LoVo (cell line): ENCODE measurements at places on chromosomes 13 and 19.

DNA sequence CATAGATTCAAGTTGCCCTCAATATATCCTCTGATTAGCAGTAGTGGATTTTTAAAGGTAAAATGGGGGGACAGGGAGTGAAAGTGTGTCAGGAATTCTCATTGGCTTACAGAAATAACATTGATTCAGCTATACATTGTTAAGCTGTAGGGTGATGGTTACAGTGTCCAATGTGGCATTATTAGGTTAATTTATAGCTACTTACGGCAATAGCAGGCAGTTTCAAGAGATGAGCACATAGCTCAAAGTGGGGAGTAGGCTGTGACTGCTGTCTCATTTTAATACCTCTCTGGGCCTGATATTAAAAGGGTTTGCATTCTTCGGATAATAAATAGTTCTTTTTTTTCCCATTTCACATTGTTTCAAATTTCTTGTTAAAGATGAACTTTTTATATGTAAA lies 34.6 kb downstream of the PAN3 start:
- DNase-seq: no peak

DNA sequence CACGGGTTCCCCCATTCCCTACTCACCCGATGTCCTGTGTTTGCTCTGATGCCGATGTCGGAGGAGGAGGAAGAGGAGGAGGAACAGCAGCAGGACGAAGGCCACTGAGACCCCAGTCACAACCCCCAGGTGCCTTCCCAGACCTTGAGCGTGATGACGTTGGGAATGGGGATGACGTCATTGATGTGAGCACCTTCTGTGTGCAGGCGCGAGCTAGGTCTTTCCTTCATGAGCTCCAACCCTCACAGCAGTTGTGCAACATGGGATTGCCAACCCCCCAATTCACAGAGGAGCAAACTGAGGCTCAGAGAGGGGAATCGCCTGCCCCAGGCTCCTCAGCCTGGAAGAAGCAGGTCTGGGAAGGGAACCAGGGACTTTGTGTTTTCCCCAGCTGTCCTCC lies 4.2 kb downstream of the LILRB5 start:
- no peak for DNase-seq

GRCh38 chr13:20658451-20659040 lies 45.0 kb upstream of the IL17D start:
- no peak for DNase-seq

DNA sequence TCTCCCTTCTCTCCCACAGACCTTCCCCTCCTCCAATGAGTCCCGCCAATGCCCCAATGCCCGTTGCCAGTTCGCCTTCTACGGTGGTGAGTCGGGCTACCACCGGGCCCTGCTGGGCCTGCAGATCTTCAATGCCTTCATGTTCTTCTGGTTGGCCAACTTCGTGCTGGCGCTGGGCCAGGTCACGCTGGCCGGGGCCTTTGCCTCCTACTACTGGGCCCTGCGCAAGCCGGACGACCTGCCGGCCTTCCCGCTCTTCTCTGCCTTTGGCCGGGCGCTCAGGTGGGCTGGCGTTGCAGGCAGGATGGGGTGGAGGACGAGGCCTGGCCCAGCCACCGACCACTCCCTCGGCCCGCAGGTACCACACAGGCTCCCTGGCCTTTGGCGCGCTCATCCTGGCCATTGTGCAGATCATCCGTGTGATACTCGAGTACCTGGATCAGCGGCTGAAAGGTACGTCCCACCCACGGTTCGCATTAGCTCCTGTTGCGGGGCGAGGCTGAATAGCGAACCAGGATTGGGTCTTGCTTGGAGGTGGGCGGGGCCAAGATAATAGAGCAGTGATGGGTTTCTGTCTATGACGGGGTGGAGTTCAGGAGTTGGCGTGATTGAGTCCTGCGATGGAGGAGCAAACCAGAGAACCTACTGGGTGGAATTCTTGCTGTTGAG lies 11.1 kb downstream of the SLC44A2 start:
- DNase-seq: no peak

GRCh38 chr19:32662186-32662585 lies 12.8 kb downstream of the ANKRD27 start:
- no peak for DNase-seq

DNA sequence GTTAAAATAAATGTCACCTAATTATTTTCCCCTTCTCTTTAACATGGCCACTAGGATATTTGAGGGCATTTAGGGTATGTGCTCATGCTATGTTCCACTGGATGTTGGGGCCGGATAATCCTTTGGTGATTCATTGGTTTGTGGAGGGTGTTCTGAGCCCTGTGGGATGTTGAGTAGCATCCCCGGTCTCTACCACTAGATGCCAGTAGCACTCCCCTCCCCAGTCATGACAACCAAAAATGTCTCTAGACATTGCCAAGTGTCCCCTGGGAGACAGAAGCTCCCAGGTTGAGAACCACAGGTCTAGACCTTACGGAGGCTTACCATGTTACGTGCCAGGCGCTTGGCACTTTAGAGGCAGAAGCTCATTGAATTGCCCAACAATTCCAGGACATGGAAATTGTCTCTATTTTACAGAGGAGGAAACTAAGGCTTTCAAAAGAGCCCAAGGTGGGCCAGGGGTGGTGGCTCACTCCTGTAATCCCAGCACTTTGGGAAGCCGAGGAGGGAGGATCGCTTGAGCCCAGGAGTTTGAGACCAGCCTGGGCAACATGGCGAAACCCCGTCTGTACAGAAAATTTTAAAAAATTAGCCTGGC lies 14.1 kb downstream of the SHANK1 start:
- peak; percentile 54 for DNase-seq

GRCh38 chr13:81929988-81930387 lies 1589.1 kb upstream of the SPRY2 start:
- DNase-seq: peak; percentile 8

DNA sequence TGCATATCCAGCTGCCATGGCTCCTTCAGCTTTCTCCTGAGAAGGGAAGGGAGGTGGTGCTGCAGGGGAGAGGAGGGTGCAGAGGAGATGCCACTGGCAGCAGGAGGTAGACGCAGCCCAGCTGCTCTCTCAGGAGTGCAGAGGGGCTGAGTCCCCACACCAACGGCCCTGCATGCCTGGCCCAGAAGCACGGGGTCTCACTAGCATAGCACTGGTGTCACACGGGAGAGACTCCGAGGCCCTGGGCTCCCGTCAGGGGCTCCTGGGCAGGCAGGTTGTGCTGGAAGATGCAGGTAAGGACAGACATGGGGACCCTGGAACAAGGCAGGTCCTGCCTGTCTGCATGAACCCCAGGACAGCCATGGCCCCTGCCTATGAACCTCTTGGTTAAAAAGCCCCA lies 80.1 kb downstream of the C1QTNF9 start:
- DNase-seq: no peak

DNA sequence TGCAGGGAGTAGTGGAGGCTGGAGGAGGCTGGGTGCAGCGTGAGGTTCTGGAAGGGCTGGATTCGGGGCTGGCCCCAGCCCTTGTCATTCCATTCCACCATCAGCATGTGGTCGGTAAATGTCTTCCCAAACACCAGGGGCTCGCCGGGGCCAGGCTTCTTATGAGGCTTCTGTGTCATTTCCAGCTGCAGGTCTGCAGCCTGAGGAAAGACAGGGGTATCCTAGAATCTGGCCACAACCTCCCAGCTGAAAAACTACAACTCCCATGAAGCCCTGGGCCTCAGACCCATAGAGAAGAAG lies 4.4 kb downstream of the BCAT2 start:
- DNase-seq: no peak

DNA sequence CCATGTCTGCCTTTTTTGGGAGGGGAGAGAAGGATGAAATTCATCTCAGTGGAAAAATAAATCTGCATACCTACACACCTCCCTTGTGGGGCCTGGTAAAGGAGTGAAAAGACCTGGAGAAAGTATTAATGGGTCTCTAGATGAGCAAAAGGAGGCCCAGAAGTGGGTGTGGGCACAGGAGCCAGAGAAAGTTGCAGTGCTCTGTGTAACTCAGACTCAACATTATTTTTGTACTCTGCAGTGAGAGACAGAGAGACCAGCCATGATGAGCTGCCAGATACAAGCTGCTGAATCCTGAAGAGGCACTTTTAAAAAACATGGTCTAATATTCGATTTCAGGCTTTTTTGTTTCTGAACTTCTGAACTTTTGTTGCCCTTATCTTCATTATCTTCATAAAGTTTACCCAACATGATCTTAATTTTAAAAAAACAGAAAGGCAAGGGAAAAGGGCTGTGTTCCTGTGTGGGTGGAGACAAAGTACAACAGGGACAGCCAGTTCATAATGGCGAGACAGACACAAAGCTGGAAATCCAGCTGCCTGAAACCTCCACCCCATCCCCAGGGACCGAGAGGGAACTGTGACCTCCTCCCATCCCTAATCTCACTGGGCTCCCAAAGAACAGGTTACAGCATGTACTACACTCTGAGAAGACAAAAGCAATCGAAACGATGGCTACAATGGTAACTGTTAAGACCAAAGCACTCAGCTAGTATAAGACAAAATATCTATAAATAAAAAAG lies 77.2 kb downstream of the KLF12 start:
- DNase-seq: no peak

DNA sequence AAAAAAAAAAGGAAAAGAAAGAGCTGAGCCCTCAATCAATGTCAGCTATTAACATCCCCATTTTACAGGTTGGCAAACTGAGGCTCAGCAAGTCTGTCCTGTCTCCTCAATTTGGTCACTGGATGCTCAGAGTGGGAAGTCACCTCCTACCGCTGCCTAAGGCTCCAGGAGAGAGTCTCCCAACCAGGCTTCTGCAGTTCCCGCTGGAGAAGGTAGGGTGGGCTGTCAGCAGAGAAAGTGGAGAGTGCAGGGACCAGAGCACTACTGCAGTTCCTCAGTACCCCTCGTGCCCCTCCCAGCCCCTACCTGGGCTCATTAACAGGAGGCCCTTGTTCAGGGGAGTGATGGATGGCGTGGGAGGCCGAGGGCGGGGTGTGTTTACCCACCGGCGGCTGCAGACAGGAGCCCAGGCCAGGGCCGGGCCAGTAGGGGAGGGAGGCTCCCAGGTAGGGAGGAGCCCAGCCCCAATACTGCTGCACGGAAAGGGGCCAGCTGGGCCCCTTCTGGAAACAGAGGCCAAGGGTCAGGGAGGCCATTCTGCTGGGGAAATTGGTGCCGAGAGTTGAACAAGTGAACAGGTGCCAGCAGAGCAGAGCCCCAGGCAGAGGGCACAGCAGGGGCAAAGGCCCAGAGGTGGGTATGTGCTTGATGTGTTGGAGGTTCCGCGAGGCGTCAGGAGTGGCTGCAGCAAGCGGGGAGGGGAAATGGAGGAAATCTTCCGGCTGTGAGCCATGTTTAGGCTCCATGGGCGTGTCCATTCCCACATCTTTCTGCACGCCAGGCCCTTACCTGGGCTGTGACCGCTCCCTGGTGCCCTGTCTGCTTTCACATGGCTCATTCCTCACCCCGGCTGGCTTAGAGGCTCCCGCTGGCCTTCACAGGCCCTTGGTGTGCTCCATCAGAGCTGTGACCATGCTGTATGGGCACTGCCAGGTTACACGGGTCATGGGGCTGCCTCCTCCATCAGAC lies 7.6 kb upstream of the COMP start:
- DNase-seq: no peak

DNA sequence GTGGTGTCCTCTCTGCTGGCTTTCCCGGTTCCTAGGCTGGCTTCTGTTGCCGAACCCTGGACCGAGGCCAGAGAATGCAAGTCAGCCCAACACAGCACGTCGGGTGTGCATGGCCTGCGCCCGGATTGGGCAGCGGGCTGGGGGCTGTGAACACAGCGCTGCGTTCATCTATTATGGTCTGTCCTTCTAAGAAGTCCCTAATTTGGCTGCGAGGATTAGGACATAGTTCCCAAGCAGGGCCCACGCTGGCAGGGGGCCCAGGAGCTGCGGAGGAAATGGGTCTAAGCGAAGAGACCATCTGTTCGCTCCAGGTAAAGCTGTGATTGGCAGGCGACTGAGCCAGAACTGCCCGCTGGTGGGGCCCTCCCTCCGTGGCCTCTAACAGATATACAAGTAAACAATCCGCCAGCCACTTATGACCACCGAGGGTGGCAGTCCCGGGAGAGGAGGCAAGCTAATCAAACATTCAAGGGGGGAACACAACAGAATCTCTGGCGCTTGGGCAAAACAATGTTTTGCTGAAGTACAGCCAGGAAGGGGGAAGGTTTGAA lies 6.0 kb downstream of the SYCE2 start:
- no peak for DNase-seq

DNA sequence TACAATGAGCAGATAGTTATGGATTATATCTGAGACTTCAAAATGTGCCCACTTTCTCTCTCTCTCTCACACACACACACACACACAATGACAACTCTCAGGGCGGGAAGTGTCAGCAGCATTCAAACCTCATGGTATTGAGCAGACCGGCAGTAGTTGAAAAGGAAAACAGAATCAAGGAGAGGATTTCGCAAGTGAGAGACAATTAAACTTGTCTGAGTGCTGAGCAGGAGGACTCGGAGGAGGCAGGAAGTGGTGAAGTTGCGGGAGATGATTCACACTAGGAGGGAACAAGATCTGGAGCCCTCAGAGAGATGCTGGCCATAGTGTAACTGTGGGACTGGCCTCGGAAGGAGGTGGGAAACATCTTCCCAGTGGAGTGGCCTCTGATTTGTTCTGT lies 353.1 kb downstream of the EFNB2 start:
- peak; percentile 58 for DNase-seq

- no peak for DNase-seq
These were observed 15.1 kb upstream of the ZNF599 start for GRCh38 chr19:34788074-34788473.

- no peak for DNase-seq
These were observed 36.2 kb upstream of the RBM26 start for GRCh38 chr13:79442221-79442620.

GRCh38 chr13:40794414-40795368 lies 5.3 kb downstream of the SLC25A15 start:
- no peak for DNase-seq

DNA sequence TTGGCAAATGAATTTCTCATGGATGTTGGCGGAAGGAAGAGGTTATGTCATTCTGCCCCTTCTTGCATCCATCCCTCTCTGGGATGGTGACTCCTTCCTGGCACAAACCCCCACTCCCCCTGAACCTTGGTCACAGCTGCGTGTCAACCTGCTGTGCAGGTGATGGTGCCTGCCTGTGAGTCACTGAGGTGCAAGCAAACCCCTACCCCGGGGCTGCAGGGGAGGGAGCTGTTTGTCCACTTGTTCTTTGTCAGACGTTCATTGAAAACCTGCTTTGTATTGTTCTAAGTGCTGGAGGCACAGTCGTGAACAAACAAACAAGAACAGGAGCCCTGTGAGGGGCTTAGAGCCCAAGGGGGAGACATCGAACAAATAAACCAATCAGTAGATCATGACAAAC lies 2.0 kb upstream of the GAPDHS start:
- DNase-seq: no peak
